ENCODE measurements at places on chromosomes 6 and 20.

GRCh38 chr6:68126089-68126749, 508.9 kb upstream of the ADGRB3 start:
- no peak for DNase-seq

GRCh38 chr20:45354423-45355208, 6.4 kb upstream of the SDC4 start:
- DNase-seq, result no peak

GRCh38 chr6:105838171-105838570, 248.0 kb upstream of the PRDM1 start:
- DNase-seq, result no peak

- no peak for DNase-seq
Measured at GRCh38 chr20:13337090-13337784, 116.2 kb downstream of the ISM1 start.

DNA sequence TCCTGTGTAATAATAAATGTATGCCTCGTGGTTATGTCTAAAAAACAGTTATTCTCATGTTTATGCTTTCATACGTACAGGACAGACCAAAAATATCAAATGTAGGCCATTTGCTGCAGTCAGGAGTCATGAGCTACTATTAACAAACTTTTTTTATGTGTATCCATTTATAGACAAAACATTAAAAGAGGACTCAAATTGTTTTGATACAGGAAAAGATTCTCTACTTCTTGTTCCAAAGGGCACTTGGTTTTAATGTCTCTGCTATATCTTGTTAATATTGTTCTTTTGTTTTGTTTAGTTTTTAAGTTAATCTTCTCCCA, 155.2 kb downstream of the ZDHHC14 start:
- no peak for DNase-seq

- DNase-seq, result no peak
Measured at GRCh38 chr20:6492271-6493055, 275.0 kb upstream of the BMP2 start.

Measured in erythroblast (primary cell).